ENCODE measurements at places on chromosomes 7 and 10.
A peak's percentile ranks its signal among the peaks of the same experiment; 100 is the strongest.

GRCh38 chr7:105876091-105876963 is at the start of gene ATXN7L1:
TSS of gene ATXN7L1 (minus strand) at chr7:105876599. CDS start at chr7:105876558, 41 bp downstream.
- DNase-seq, result peak; percentile 93

DNA sequence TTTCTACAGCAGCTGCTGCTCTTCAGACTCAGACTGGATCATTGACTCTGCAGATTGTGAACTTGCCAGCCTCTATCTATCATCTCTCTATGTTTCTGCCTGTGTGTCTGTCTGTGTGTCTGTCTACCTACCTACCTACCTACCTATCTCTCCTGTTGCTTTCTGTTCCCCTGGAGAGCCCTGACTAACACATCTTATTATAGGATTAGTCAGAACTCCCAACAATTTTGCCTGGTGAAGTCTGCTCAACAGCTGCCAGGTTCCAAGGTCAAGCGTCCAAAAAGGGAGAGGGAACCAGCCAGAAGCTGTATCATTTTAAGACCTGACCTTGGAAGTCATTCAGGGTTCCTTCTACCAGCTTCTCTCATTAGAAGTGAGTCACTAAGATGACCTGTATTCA is 579.0 kb upstream of the DPP6 start:
- no peak for DNase-seq

DNA sequence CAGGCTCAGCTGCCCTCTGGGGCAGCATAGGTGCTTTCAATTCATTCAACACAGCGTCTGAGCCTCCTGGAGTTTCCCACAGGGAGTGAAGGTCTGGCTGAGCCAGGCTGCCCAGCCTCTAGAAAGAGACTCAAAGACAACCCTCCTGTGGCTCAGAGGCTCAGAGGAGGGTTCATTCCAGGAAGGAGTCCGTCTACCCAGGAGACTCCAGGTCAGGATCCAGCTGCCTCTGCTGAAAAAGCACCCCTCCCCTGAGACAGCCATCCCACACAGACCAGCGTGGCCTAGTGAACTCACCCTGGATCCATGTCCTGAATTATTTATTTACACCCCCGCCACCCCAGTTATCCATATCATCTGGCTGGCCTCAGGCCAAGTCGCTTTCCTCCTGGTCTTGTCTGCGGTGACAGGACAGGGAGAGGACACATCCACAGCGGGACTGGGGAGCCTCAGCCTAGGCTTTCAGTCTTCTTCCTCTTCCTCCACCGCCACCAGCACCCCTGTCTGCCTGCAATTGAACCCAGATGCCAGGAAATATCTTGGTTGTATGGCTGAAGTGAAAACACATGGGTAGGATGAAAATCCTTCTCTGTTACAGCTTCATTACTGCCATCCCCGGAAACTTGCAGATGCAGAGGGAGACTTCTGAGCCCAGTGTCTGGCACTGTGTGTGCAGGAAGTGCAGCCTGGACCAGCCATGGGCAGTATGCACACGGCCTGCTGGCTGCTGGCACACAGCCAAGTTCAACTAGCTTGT is 44.0 kb upstream of the COL13A1 start:
- DNase-seq, result peak; percentile 65

DNA sequence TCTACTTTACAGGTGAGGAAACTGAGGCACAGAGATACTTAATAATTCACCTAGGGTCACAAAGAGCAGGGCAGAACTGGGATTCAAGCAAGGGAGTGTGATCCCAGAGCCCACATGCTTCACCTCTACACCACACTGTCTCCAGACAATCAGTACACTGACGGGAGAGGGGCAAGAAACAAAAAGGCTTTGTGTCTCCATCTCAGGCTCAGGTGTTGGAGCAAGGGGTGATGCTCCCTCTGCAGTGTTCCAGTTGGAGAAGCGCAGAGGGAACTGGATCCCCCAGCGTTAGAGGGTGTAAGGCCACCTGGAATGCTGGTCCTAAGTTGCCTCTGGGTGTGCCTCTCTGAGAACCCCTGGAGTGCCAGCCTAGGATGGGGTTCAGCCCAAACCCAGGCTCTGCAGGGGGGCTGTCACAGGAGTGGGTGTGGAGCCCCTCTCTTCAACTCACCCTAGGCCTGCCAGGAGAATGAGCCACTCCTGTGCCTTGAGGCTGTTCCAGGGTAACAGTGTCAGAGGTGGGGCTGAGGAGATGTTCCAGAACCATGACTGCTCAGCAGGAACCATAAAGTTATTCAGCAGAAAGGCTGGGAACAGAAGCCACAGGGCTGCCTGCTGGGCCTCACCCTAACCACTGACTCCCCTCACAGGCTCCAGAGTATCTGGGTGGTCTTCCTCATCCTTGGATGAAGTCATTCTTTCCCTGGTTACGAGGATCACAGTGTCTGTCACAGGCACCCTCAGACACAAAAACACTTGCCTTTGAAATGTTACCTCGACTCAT is 5.5 kb downstream of the RBP4 start:
- no peak for DNase-seq

GRCh38 chr7:140141256-140141655 is 35.5 kb downstream of the KDM7A start:
- no peak for DNase-seq

GRCh38 chr10:28661035-28661434 is 16.3 kb upstream of the BAMBI start:
- DNase-seq, result peak; percentile 50

DNA sequence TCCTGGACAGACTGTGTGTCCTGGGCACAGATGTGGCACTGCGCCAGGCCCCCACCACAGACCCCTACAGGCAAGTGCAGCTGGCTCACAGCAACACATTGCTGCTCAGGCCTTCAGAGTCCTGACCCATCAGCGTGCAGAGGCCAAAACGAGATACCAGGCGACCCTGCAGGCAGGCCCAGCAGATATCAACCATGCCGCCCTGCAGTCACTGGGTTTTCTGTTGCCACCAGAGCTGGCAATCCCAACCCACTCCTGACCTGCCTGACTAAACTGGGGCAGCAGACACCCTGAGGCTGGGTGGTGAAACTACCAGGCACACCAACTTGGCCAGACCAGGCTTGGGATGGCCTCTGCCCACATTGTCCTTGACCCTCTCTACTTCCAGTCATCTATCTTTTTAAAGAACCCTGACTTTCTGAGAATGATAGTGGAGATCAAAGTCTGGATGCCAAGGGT is 20.3 kb downstream of the ZCCHC24 start:
- DNase-seq, result no peak

DNA sequence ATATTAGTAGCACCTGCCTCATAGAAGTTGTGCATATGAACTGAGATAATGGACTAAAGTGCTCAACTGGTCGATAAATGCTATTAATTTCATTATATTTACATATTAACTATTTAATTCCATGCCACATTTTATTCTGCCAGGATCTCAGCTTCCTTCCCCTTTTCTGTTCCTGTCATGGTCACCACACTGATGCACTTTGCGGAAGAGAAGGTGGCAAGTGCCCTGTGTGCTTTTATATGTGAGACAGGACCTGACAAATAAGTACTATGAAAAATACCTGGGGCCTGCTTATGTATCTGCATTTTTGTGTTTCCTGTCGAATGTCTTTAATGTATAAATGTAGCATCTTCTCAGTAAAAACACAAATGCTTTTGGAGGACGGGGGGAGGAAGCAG is 12.2 kb downstream of the ATP6V0E2 start:
- no peak for DNase-seq

DNA sequence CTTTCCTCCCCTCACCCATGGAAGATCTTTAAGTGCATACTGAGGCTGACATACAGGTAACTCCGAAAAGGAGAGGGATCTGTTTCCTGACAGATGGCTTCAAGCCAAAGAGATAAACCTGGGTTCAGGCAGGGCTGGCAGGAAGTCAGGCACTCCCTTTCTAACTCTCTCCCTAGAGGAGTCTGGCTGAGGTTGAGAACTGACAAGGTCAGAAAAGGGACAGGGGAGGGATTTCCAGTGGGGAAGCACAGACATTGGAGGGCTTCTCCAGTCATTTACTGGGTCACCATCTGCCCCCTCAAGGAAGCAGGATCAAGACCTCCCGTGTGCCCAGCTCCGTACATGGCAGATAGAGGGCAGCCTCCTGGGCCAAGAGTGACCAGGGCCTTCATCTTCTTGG is 31.6 kb downstream of the TLX1 start:
- no peak for DNase-seq

DNA sequence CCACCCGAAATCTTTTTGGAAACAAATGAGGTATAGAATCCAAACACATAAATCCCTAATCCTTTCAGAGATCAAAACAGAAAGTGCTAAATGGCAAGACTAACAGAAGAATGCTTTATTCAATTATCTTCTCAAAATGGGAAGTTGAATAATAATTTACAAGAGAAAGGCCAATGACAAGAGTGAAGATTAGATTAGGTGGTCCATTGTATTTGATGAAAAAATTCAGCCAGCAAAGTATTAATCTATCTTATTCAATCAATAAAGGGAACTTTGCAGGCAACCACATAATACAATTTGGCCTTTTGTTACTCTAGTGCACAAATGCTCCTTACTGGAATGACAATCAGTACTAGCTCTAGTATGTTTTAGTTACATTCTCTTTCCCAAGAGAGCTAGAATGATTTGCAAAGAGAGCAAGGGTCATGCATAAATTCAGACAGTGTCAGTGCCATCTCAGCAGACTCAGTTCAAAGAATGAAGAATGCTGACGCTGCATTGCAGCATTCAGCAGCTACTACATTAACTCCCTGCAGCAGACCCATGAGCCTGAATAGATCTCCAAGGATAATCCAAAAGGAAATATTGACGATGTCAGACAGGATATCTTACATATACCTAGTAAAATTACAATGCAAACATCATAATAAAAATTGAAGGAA is 131.8 kb downstream of the ANK3 start:
- no peak for DNase-seq

GRCh38 chr7:129748356-129749109 is 137.0 kb downstream of the NRF1 start:
- DNase-seq, result no peak

DNA sequence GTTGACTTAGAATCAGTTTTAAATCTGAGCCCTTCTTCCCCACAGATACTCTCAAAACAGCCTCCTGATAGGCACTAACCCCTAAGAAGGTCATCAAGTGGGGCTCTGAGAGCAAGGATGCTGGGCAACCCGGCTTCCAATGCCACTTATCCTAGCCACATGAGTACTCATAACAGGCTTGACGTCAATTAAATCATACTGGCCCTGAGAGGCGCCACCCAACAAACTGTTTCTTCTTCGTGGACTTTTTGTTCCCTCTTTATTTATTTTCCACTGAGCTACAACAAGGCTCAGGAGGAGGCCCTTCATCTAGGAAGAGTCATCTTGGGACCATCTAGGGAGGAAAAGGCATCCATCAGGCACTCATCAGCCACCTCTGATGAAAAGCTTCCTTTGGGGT is 255.9 kb downstream of the KCNMA1 start:
- DNase-seq, result no peak

DNA sequence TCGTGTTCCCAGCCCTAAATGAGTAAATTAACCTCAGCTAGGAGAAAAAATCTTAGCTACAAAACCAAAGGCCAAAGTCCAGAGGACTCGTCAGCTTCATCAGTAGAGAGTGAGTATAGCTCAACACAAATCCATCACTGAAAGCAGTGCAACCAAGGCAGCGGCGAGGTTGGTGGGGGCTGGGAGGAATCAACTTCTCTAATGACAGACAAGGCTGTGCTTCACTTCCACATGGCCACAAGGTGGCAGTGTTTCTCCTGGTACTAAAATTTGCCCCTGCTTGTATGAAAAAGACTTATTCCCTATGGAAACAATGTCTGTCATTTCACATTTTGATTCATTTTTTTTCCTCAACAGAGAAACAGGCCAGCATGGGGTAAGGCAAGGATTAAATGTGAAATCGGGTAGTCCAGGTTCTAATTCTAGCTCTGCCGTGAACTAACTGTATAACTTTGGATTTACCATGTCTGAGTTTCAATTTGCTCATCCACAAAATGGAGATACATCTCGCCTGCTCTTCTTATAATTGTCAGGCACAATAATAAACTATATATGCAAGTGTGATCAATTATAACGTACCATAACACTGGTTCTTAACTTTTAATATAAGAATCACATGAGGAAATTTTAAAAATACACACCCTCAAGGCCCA is 39.3 kb downstream of the FAS start:
- DNase-seq, result peak; percentile 64

GRCh38 chr10:112715581-112715980 is 234.5 kb upstream of the TCF7L2 start:
- no peak for DNase-seq

DNA sequence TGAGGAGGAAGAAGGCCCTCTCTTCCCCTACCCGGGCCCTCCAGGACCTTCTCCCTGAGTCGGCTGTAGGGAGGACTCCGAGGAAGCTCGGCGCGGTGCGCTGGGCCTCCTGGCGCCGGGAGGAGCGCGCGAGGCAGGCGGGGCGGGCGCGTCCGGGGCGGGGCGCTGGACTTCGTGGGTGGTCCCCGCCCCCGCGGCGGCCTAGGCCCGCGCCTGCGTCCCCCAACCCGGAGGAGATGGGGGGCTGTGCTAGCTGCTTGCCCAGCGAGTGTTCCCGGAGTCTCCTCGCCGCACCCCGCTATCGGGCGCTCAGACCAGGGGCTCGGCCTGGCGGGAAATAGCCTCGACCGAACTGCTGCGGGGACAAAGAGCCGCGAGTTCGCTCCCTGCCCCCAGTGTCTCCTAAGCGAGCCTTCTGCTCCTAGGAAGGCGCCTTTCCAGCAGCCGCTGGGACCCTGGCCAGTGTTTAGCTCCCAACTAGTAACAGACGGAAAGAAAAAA is 19.2 kb upstream of the SMO start:
- DNase-seq, result no peak

GRCh38 chr7:96026611-96027010 is 254.3 kb downstream of the DYNC1I1 start:
- DNase-seq, result peak; percentile 63

GRCh38 chr10:71921324-71922027 is 42.7 kb upstream of the CHST3 start:
- DNase-seq, result no peak

DNA sequence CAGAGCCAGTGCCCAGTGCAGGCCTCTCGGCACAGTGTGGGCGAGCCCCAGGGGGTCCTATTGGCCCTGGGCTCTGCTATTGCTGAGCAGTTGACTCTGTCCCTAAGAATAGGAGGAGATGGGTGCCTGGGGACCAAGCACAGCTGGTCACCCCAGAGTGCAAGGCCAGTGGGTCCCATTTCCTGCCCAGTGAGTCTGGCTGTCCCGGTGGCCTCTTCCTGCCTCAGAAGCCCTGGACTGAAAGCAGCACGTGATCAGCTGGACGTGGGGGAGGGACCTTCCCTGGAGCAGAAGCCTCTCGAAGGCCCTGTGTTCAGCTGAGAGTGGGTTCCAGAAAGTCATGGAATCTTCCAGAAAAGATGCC is 42.0 kb downstream of the PWWP2B start:
- DNase-seq, result no peak

DNA sequence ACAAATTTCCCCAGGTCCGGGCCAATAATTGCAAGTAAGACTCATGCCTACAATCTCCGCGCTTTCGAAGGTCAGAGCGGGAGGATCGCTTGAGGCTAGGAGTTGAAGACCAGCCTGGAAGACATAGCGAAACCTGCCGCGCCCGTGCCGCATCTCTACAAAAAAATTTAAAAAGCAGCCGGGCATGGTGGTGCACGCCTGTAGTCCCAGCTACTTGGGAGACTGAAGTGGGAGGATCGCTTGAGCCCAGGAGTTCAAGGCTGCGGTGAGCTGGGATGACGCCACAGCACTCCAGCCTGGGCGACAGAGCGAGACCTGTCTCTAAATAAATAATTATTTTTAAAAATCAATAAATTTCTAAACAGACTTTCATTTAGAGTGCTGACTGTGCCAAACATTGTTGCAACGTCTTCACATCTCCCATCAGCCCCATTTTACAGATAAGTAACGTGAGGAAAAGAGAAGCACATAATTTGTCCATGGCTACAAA is 494 bp upstream of the CFAP43 start:
- no peak for DNase-seq

GRCh38 chr10:47053081-47053798 is 142.0 kb downstream of the PTPN20 start:
- no peak for DNase-seq

GRCh38 chr10:45471531-45472310 is 97.7 kb downstream of the ALOX5 start:
- DNase-seq, result no peak

Data from fibroblast of skin of left biceps (primary cell).